ENCODE measurements at places on chromosomes 3 and 15. TPM values are rescaled to one million over a fixed set of nuclear protein-coding genes. Genes with fewer than 3 reads are reported as not detected.

- H3K27me3 ChIP-seq = peaks cover 37% of the 10 kb centered on the region
- H3K27ac ChIP-seq = no peak overlapping the region
- no peaks in the 10 kb centered on the region for H3K4me1 ChIP-seq
- H3K4me3 ChIP-seq = no peak overlapping the region
Measured at GRCh38 chr3:11996480-11996879, 7.7 kb upstream of the SYN2 start.

DNA sequence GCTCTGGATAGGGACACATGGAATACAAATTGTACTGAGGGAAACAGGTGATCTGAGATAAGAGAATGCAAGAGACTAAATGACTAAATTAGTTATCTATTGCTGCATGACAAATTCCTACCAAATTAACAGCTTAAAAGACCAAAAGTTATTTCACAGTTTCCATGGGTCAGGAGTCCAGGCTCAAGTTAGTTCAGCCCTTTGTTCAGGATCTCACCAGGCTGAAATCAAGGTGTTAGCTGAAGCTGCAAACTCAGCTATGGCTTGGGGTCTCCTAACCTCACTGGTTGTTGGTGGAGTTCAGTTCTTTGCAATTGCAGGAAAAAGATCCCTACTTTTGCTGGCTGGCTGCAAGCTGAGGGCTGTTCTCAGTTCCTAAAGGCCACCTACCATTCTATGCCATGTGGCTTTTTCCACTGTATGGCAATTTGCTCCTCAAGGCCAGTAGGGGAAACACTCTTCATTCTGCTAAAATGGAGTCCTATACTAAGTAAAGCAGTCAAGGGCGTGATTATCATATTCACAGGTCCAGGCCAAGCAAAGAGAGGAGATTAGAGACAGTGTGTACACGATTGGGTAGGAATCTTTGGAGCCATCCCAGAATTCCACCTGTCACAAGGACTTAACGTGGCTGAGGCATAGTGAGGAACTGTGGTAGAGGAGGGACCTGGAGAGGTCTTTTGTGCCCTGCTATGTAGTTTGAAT is 53.7 kb downstream of the THRB start:
- DNase-seq = no peak
- no peak overlapping the region for H3K4me3 ChIP-seq

GRCh38 chr3:188230962-188231361 is 77.0 kb downstream of the LPP start:
- peaks cover 15% of the 10 kb centered on the region for H3K4me1 ChIP-seq
- H3K36me3 ChIP-seq = peaks cover 23% of the 10 kb centered on the region
- no peak overlapping the region for H3K27ac ChIP-seq
- no peaks in the 10 kb centered on the region for H3K27me3 ChIP-seq

DNA sequence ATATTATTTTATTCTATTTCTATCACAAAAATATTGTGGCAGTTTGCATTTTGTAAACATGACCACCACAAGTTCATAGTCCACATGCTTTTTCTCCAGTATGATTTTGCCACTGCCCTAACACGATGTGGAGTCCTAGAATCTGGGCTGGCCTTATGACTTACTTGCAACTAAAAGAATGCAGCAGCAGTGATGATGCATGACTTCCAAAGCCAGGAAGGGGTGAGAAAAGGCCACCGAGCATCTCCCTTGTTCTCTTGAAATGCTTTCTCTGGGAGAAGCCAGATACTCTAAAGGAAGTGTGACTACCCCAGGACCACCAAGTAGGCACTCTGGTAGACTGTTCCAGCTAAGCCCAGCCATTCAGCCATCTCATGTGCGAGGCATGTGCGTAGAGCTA is 191.6 kb upstream of the MRPL3 start:
- peaks cover 11% of the 10 kb centered on the region for H3K27me3 ChIP-seq
- H3K36me3 ChIP-seq = no peaks in the 10 kb centered on the region
- H3K4me3 ChIP-seq = no peak overlapping the region
- H3K27ac ChIP-seq = no peak overlapping the region
- DNase-seq = no peak

GRCh38 chr3:159791336-159791735 is 197.3 kb upstream of the IL12A start:
- H3K4me1 ChIP-seq = no peaks in the 10 kb centered on the region
- H3K27me3 ChIP-seq = peaks cover 10% of the 10 kb centered on the region
- no peaks in the 10 kb centered on the region for H3K36me3 ChIP-seq
- no peak for DNase-seq
- no peak overlapping the region for H3K27ac ChIP-seq

GRCh38 chr15:35134299-35134698 is 49.2 kb upstream of the NANOGP8 start:
- H3K27ac ChIP-seq = no peak overlapping the region
- H3K4me1 ChIP-seq = no peaks in the 10 kb centered on the region
- no peak for DNase-seq
- no peak overlapping the region for H3K4me3 ChIP-seq
- no peaks in the 10 kb centered on the region for H3K36me3 ChIP-seq

DNA sequence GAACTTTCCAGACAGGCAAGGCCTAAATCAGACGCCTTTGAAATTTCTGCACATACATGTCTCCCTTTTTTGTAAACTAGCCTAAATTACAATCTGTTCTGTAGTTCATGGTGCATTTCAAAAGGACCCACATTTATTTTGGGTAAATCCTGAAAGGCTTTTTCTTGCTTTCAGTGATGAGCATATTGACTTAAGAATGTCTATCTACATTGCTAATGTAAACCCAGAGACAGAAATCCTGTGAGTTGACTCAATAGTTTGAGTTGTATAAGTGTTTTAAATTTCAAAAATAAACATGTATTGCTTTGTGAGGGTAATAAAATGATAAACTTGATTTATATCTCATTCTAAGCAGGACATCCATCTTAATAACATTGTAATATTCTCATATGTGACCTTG is 977.0 kb upstream of the NR2F2 start:
- no peak overlapping the region for H3K4me3 ChIP-seq
- no peaks in the 10 kb centered on the region for H3K36me3 ChIP-seq

ZNF660 gene
- total RNA-seq = 0.07 TPM

SEC61A1 gene
- total RNA-seq = 149 TPM

DPPA2 gene
- total RNA-seq = not detected

UCN2 gene
- total RNA-seq = not detected

SCG5 gene
- 1.6 TPM for total RNA-seq

PRTG gene
- total RNA-seq = not detected

Measured in activated CD4-positive, alpha-beta memory T cell treated with anti-CD3 and anti-CD28 coated beads for 36 hours (primary cell).